NCI-H1092 treated with DMSO at 0.1 percent for 48 hours (cell line): ENCODE measurements at places on chromosomes 2 and 18.

GRCh38 chr2:207897541-207898353 lies 127.6 kb downstream of the PLEKHM3 start:
- DNase-seq = no peak

- DNase-seq = no peak
Measured at GRCh38 chr18:1078301-1078700, 173.6 kb downstream of the ADCYAP1 start.

- no peak for DNase-seq
Measured at GRCh38 chr2:150484006-150484405, 3.5 kb downstream of the RND3 start.

DNA sequence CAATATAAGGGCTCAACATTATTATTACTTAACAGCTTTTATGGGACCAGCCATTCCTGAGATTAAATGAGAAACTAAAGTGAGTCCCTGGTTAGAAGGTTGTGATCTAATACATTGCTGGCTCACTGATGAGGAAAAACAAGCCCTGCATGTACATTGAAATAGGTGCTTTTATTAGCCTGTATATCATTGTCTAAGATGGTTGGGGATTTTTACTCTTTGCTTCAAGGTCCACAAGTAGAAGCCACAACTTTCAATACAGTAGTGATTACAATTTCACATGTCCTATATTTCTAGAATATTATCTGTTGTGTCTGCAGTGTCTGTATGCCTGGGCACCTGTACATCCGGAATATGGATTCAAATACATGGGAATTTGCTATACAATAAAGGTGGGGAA lies 104.1 kb upstream of the FZD5 start:
- DNase-seq = no peak

- DNase-seq = no peak
Measured at GRCh38 chr2:202110491-202110890, 37.4 kb downstream of the KIAA2012 start.

GRCh38 chr2:79178076-79178674 lies 18.6 kb upstream of the REG3A start:
- DNase-seq = no peak

GRCh38 chr2:201074996-201075395 lies 3.2 kb downstream of the NDUFB3 start:
- no peak for DNase-seq

DNA sequence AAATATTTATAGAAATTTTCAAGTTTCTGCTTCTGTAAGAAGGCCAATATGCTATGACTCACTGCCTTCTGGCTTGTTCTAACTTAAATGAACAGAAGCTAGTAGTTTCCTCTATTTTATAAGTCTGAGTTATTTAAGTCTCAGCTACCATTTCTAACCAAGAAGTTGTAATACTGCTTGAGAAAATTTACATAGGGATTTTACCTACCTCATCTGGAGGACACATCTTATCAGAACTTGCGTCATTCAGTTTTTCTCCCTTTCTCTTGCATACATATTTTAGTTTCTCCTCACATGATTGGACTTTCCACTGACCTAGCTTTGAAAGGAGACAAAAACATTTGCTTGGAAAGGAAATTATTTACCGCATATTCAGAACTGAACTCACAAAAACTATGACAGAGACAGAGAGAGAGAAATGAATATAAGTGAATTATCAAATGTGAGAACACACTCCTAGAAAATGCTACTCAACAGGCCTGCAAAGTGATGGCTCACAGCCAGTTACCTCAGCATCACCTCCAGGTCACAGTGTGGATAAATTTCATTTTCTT lies 81.1 kb upstream of the CD302 start:
- no peak for DNase-seq

GRCh38 chr18:5439986-5440696 lies 103.7 kb downstream of the EPB41L3 start:
- no peak for DNase-seq

DNA sequence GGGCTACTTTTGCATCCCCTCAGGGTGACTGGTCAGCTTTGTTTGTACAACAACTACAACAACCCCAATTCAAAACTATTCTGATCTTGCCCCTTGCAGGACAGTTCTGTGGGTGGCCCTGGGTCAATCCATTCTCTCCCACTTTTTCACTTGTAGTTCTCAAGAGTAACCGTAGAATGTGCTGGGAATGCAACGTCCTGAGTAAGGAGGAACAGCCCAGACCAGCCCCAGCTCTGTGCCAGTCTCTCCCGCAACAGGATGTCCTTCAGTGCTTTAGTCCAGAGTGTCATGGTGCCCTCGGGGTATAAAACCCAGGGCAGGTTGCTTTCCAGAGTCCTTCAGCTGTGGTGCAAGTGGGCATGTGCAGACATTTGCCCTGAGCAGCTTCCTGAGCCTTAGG lies 22.1 kb upstream of the TEX51 start:
- no peak for DNase-seq

GRCh38 chr2:20649976-20650375 lies 922 bp downstream of the HS1BP3 start:
- DNase-seq = no peak

- DNase-seq = peak; percentile 85
Measured at GRCh38 chr2:56018267-56018666, 94.7 kb upstream of the EFEMP1 start.

DNA sequence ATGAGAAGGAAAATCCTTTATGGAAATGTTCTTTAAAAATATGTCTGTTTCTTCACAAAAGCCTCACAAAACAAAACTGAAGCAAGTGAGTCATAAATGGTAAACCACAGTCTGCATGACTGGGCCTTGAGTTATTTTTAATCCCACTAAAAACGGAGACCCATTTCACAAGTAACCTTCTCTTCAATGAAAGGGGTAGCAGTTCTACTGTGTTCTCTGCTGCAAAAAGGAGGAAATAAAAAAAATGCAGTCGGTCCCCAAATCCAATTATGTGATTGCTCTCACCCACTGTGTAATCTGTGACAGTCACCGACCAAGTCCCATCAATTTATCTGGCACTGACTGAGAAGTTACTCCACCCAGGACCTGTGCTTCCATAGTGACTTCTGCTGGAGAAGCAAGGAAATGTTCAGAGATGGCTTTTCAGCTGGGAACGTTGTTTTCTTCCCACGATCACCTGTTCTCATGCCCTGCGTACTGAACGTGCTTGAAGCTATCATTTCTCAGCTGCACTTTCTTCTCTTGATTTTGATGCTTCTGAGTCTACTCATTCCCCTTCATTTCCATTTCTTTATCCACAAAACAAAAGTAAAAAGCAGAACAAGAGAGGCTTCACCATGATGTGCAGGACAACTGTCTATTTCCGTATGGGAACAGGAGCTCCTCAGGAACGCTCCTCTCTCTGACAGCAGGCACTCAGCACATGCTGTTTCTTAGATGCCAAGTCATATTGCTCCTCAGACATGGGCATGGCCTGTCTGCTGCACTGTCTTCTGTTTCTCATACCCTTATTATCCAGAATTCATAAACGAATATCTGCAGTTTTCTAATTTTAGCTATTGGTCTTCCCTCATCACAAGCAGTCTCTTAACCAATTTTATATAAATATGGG lies 80.0 kb upstream of the TMEM200C start:
- DNase-seq = no peak

- DNase-seq = no peak
Measured at GRCh38 chr18:7164323-7165004, 46.9 kb upstream of the LAMA1 start.

DNA sequence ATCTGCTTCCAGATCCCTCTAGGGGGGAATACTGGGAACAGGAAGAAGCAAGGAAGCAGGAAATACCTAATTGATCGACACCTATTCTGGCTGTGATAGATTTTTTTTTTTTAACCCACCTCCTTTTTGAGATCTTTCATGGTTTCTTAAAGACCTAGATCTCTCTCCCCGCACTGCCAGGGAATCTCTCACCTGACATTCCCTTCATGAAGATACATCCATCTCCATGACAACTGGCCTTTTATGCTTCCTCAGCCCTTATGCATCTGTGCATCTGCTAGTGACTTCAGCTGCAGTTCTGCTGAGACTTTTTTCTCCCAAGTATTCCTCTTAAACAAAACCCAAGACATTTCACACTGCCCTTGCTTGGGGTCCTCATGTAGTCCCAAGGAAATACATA lies 21.1 kb upstream of the CPO start:
- DNase-seq = no peak

- no peak for DNase-seq
Measured at GRCh38 chr2:201208563-201209252, 25.8 kb downstream of the CASP10 start.

DNA sequence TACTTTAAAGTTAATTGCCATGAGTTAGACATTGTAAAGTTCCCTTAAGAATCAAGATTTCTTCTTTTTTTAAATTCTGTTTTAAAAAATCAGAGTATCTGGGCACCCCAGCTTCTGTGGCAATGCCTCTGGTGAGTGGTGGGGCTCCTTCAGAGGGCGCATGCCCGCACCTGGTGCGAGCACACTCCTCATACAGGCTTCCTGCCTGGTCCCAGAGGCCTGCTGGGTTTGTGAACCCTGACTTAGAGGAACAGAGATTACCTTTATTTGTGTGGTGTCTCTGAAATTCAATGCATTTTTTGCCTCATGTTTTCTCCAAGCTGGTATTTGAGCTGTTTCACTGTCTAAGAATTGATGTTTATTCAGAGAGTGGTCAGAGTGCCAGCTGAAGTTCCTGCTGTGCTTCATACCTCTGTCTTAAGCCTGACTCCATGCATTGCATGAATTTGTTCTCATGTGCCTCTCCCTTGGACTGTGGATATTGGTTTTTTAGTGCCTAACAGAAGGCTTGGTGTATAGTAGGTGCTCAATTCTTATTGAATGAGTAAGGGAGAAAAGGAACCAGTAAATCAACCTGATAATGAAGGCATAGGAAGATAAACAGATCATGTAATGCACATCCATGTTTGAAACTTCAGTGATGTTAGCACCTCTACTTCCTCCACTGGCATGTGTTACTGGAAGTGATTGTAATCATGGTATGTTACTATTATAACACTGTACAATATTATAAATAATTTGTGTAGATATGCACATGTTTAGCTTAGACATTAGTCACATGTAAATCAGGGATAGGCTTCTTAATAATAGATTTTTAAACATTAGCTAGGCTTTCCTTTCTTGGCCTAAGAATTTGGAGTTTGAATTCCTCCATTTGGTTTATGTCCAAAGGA lies 29.0 kb downstream of the PHLPP1 start:
- no peak for DNase-seq

DNA sequence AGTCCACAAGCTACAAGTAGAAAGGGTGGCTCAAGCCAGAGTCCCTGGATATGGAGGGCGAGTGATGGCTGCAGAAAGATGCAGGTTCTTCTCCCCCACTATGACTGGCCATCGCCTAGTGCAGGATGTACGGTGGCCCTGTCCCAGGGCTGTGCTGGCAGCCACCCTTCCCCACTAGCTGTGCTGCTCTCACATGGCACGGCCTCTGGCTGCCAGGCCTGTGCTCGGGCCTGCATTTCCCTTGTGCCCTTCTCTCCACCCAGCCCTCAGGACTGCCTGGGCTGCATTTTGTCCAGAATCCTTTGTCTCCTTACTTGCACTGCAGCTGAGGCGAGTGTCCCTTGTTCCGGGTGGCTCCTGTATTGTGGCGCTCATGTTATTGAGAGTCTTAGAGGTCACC lies 1.6 kb upstream of the RAMP1 start:
- no peak for DNase-seq

DNA sequence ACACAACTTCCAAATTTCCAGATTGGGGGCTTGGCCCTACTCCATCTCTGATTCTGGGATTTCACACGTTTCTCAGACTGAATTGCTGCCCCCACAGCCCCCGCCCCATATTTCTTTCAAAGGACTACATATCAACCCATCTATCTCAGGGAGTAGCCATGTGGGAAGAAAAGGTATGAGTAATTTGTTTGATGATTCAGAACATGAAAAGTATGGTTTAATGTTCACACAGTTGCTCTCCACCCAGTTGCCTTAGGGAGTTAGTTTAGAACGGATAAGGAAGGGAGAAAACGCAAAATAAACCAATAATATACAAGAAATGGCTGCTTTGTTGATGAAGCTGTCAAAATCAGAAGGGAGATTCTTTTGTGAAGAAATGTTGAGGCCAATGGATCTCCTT lies 145.1 kb downstream of the PIEZO2 start:
- DNase-seq = no peak

- DNase-seq = peak; percentile 15
Measured at GRCh38 chr2:16281451-16282335, 341.3 kb downstream of the MYCN start.

DNA sequence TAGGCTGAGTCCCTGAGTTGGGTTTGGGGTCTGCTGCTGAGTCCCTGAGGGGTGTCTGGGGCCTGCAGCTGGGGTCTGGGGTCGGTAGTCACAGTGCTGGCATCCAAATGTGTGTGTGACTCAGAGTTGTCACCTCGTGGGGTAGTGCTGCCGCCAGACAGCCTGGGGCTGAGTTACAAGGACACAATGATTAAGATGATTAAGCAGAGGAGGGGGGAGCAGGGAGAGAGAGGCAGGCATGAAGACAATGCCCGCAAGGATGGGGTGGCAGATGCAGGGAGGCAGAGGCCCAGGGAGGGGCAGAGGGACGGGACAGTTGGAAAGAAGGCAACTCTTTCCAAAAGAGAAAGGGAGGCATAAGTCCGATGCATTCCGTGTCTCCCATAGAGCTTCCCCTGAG lies 120.2 kb downstream of the CELF4 start:
- DNase-seq = no peak

DNA sequence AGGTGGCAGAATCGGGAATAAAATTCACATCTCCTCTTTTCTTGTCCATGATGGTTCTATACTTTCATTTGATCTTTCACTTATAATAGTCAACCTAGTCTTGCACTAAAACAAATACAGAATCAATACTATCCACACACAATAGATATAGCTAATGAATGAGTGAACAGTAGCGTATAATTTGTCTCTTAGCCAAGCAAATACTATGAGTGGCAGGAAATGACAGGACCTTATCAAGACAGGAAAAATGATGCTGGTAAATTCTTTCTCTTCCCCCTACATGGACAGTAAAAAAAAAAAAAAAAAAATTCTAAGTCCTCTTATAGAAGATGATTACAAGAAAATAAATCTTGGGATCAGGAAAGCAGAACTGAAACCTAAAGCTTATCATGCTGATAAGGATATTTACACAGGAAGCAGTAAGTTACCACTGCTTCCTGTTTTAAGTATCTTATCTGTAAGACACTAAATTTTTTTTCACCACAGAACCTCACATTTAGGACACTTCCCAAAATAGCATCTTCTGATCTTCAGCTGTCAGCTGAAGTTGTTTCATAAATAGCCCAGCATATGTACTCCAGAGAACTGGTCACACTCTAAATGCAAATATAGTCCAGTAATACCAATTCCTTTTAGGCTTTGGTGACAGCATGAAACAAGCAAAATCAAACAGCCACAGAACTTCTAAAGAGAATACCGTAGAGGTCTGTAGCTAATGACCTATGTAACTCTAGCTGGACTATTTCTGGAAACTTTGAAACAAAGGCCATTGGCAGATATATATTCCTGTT lies 27.0 kb downstream of the IRS1 start:
- no peak for DNase-seq

DNA sequence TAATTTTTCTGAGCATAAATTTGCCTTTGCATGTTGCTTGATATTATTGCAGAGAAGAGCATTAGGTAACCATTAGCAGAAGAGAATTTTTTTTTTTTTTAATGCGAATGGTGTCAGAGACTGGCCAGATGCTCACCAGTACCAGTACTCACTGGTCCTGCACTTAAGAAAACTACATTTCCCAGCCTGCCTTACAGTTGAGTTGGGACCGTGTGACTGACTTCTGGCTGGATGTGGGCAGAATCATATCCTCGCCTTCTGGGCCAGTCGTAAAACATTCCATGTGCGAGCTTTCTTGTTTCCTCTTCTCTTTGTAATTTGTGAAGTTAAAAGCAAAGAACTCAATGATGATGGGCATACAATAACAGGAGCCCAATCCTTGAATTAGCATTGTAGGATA lies 132.4 kb downstream of the LRRC30 start:
- no peak for DNase-seq
